Airway epithelial cell (primary cell): ENCODE measurements at places on chromosomes 12 and 14. TPM values are rescaled to one million over a fixed set of nuclear protein-coding genes. Genes with fewer than 3 reads are reported as not detected.

Gene AMDHD1
- 0.07 TPM in 1 of 2 replicates, not detected in the other for total RNA-seq

Gene PLCZ1
- total RNA-seq = not detected in 2 replicates

Gene RAB5B
- 47.2 and 66.3 TPM in 2 replicates for total RNA-seq

Gene KRT80
- 6.5 and 7.3 TPM in 2 replicates for total RNA-seq

Gene TSPAN8
- total RNA-seq = not detected in 2 replicates

Gene SCN8A
- total RNA-seq = under 0.01 TPM in 1 of 2 replicates, not detected in the other

Gene PZP
- not detected in 2 replicates for total RNA-seq

Gene KIF26A
- total RNA-seq = 0.99 and 1.7 TPM in 2 replicates

Gene PRR4
- 1.6 TPM in 1 of 2 replicates, not detected in the other for total RNA-seq

Gene PLEK2
- total RNA-seq = 86.1 and 98.0 TPM in 2 replicates

Gene NXPH4
- 6.2 and 9.3 TPM in 2 replicates for total RNA-seq

Gene TEX52
- not detected in 2 replicates for total RNA-seq

Gene DPPA3
- total RNA-seq = not detected in 2 replicates

Gene CATSPERB
- total RNA-seq = 0.42 and 1.6 TPM in 2 replicates

Gene PRPH
- total RNA-seq = not detected in 2 replicates

Gene SPX
- total RNA-seq = 2.0 and 8.3 TPM in 2 replicates

Gene SLC8A3
- total RNA-seq = not detected in 2 replicates

Gene BMP4
- 1.3 and 2.0 TPM in 2 replicates for total RNA-seq

Gene BCL11B
- 6.6 and 10.1 TPM in 2 replicates for total RNA-seq
